ENCODE measurements at places on chromosomes 3 and 15. TPM values are rescaled to one million over a fixed set of nuclear protein-coding genes. Genes with fewer than 3 reads are reported as not detected.

- no peaks in the 10 kb centered on the region for H3K4me1 ChIP-seq
- H3K27ac ChIP-seq, result no peak overlapping the region
- no peak for DNase-seq
- no peaks in the 10 kb centered on the region for H3K36me3 ChIP-seq
- no peak overlapping the region for H3K4me3 ChIP-seq
Observed at GRCh38 chr3:161700998-161701397, 204.4 kb downstream of the OTOL1 start.

DNA sequence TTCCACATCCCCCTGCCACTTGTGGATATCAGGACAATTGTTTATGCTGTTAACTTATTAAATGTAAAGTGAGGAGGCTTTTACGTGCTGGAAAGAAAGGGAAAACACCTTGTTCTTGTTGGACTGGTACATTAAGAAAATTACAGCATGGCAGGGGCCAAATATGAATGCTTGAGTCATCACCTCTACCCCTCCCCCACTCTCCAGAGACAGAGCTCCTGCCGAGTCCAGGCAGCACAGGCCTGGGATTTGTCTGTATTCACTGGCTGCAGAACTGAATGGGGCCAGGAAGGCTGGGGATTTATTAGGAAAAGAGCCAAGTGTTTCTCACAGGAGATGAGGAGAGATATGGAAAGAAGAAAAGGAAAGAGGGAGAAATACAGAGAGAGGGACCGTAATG, 308.9 kb downstream of the EPHB1 start:
- DNase-seq, result no peak
- H3K4me1 ChIP-seq, result no peaks in the 10 kb centered on the region
- H3K27ac ChIP-seq, result no peak overlapping the region
- no peaks in the 10 kb centered on the region for H3K27me3 ChIP-seq
- H3K36me3 ChIP-seq, result no peaks in the 10 kb centered on the region

- no peak for DNase-seq
- H3K27ac ChIP-seq, result no peak overlapping the region
- no peaks in the 10 kb centered on the region for H3K27me3 ChIP-seq
- H3K4me3 ChIP-seq, result no peak overlapping the region
- no peaks in the 10 kb centered on the region for H3K4me1 ChIP-seq
Observed at GRCh38 chr3:179872842-179873241, 163.9 kb downstream of the PEX5L start.

GRCh38 chr3:72821161-72821781, 27.0 kb downstream of the SHQ1 start:
- no peaks in the 10 kb centered on the region for H3K27me3 ChIP-seq
- no peak overlapping the region for H3K27ac ChIP-seq
- peaks cover 24% of the 10 kb centered on the region for H3K4me1 ChIP-seq
- H3K4me3 ChIP-seq, result no peak overlapping the region
- H3K36me3 ChIP-seq, result peaks cover 10% of the 10 kb centered on the region
- DNase-seq, result no peak

The LYSMD2 gene
- 20.6 TPM for total RNA-seq

- no peak overlapping the region for H3K27ac ChIP-seq
- H3K36me3 ChIP-seq, result no peaks in the 10 kb centered on the region
- H3K4me1 ChIP-seq, result no peaks in the 10 kb centered on the region
Observed at GRCh38 chr3:29718661-29719065, 437.8 kb downstream of the RBMS3 start.

- no peaks in the 10 kb centered on the region for H3K27me3 ChIP-seq
- H3K4me1 ChIP-seq, result peaks cover 55% of the 10 kb centered on the region
- peaks cover 36% of the 10 kb centered on the region for H3K36me3 ChIP-seq
- DNase-seq, result no peak
- H3K4me3 ChIP-seq, result no peak overlapping the region
Observed at GRCh38 chr15:68788264-68788624, 32.5 kb downstream of the ANP32A start.

GRCh38 chr3:129326138-129326537, 47.5 kb downstream of the HMCES start:
- DNase-seq, result no peak
- no peaks in the 10 kb centered on the region for H3K27me3 ChIP-seq
- H3K27ac ChIP-seq, result no peak overlapping the region

DNA sequence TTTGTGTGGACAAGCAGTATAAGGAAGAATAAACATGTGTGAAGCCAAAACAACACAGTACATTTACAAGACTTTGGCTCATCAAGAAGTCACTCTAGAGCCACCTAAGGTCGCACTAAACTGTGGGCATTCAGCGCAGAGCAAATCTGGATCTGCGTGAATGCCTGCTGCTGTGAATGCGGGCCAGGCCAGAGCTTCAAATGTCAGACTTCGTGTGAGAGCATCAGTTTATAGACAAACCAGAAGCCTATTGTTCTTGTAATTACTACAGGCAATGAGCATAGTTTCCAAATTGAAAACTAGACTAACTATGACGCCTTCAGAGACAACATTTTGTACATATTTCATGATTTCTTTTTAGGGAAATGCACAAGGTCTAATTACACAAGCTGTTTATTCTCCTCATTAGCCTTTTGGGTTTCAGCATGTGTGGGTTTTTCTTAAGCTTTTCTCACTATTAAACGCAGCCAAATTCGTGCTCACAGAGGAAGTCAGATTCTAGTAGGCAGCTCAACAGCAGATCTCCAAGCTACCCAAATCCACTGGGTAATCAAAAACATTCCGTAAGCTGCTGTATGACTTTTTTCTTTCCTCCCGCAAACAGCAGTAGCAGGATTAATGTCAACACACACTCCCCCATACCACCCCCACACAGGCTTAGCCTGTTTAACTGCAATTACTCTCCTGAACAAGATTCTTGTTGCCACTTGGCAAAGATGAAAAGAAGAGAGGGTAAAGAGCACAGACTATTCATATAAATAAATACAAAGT, 84.5 kb upstream of the SETMAR start:
- H3K27me3 ChIP-seq, result no peaks in the 10 kb centered on the region
- H3K4me1 ChIP-seq, result no peaks in the 10 kb centered on the region
- H3K27ac ChIP-seq, result no peak overlapping the region
- no peak overlapping the region for H3K4me3 ChIP-seq
- H3K36me3 ChIP-seq, result no peaks in the 10 kb centered on the region

- no peaks in the 10 kb centered on the region for H3K36me3 ChIP-seq
- no peak for DNase-seq
- no peak overlapping the region for H3K27ac ChIP-seq
- H3K4me1 ChIP-seq, result no peaks in the 10 kb centered on the region
- no peak overlapping the region for H3K4me3 ChIP-seq
Observed at GRCh38 chr3:116340680-116341216, 104.5 kb downstream of the LSAMP start.

The ATR gene
- 23.0 TPM for total RNA-seq

- H3K4me1 ChIP-seq, result no peaks in the 10 kb centered on the region
- H3K27ac ChIP-seq, result no peak overlapping the region
- DNase-seq, result no peak
- H3K36me3 ChIP-seq, result no peaks in the 10 kb centered on the region
Observed at GRCh38 chr3:12471241-12471640, 13.0 kb upstream of the TSEN2 start.

DNA sequence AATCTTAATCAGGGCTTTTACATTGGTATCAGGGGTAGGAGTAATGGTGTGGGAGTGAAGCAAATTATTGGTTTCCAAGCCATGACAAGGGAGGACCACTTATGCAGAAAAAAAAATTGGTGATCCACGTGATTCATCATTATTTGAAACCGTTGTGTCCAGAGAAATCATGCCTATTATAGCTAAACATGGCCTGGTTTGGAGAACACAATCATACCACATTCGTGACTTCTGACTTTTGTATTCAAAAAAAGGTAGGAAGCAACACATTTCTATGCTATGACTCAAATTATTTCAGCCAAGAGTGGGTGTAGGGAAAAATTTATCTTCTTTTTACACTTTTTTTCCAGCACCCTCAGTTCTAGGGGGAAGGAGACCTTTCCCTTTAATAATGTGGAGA, 924.3 kb upstream of the GBE1 start:
- H3K27me3 ChIP-seq, result no peaks in the 10 kb centered on the region
- no peaks in the 10 kb centered on the region for H3K4me1 ChIP-seq
- no peaks in the 10 kb centered on the region for H3K36me3 ChIP-seq
- H3K27ac ChIP-seq, result no peak overlapping the region
- DNase-seq, result no peak

The SLC9C1 gene
- total RNA-seq, result not detected

- no peaks in the 10 kb centered on the region for H3K27me3 ChIP-seq
- no peak for DNase-seq
- no peak overlapping the region for H3K4me3 ChIP-seq
Observed at GRCh38 chr3:149620291-149621020, 37.4 kb downstream of the WWTR1 start.

The CAMKV gene
- total RNA-seq, result not detected

GRCh38 chr3:373193-373779, 176.7 kb downstream of the CHL1 start:
- DNase-seq, result no peak
- H3K36me3 ChIP-seq, result no peaks in the 10 kb centered on the region

The SOX2 gene
- total RNA-seq, result 0.20 TPM

GRCh38 chr15:100097342-100098127, 244.2 kb downstream of the ADAMTS17 start:
- H3K4me3 ChIP-seq, result no peak overlapping the region
- no peak overlapping the region for H3K27ac ChIP-seq
- DNase-seq, result no peak
- H3K27me3 ChIP-seq, result no peaks in the 10 kb centered on the region

- no peak for DNase-seq
- no peaks in the 10 kb centered on the region for H3K4me1 ChIP-seq
- H3K36me3 ChIP-seq, result no peaks in the 10 kb centered on the region
- H3K27me3 ChIP-seq, result no peaks in the 10 kb centered on the region
- no peak overlapping the region for H3K27ac ChIP-seq
Observed at GRCh38 chr15:74523982-74524381, 17.0 kb upstream of the ARID3B start.

The CLDN11 gene
- total RNA-seq, result 11.7 TPM

DNA sequence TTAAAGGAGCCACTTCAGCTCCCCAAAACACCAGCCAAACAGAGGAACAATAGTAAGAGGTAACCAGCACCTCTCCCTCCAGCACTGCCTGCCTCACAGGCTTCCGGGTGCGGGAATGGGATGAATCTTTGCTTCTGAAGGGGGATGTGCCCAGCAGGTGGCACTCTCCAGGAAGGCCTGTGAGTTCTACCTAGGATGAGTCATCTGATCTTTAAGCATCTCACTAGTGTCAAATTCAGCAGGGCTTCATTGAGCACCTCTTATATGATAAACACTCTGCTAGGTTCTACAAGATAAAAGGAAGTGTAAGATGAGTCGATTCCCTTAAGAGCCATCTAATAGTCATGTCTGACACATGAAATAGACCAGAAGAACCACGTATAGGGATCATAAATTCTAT, 237.4 kb upstream of the UMPS start:
- no peak for DNase-seq
- no peak overlapping the region for H3K4me3 ChIP-seq
- no peaks in the 10 kb centered on the region for H3K4me1 ChIP-seq
- no peaks in the 10 kb centered on the region for H3K36me3 ChIP-seq

The DCUN1D1 gene
- total RNA-seq, result 49.9 TPM

The AHSG gene
- not detected for total RNA-seq

DNA sequence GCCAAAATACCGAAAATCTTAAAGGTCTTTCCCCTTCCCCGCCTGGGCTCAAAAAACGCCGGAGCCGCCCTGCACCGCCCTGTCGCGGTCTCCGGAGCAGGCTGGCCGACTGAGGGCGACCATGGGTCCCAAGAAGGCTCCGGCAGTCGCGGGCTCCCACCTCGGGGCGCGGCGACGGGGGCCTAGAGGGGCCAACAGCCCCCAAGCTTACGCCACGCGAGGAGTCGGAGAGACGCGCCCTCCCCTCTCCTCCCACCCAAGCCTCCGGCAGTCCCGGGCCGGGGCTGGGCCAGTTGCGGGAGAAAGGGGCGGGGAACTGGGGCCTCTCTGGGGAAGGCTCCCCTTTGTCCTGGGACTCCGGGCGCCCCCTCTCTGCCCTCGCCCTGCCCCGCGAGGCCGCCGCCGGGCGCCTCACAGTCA, 69.2 kb downstream of the GOLGA8B start:
- H3K4me1 ChIP-seq, result peaks cover 5% of the 10 kb centered on the region
- peaks cover 4% of the 10 kb centered on the region for H3K27me3 ChIP-seq
- peak overlapping the region; percentile 51 for H3K27ac ChIP-seq
- peak overlapping the region; percentile 71 for H3K4me3 ChIP-seq
- DNase-seq, result no peak
- H3K36me3 ChIP-seq, result no peaks in the 10 kb centered on the region

- no peak overlapping the region for H3K27ac ChIP-seq
- H3K27me3 ChIP-seq, result no peaks in the 10 kb centered on the region
- H3K36me3 ChIP-seq, result no peaks in the 10 kb centered on the region
- no peak overlapping the region for H3K4me3 ChIP-seq
Observed at GRCh38 chr3:123287051-123287961, 85.6 kb downstream of the SEC22A start.

DNA sequence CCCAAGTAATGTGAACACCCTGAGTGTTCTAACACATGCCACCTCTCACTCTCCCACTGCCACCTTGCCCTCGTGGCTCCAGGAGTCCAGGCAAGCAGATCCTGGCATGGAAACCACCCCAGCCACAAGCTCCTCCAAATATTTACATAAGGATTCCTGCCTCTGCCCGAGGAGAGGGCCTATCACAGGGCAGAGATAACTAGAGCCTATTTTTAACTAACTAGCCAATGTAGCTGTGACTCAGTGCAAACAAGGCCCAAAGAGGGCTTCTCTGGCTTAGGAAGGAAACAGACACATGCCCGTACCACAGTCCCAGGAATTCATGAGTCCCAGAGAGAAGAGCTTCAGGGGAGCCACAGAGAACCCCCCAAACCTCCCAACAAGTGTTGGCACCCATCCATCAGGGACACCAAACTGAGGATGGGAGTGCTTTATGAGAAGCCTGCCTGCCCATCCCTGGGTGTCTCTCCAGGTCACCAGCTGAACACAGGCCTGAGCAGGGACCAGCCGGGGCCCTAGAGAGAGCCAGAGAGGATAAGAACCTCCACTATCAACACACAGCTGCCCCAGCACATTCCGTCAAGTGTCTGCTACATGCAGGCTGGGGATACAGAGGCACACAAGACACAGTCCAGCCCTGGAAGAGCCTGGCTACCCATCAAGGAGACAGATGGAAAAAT, 9.2 kb downstream of the FYCO1 start:
- peaks cover 32% of the 10 kb centered on the region for H3K36me3 ChIP-seq
- no peaks in the 10 kb centered on the region for H3K27me3 ChIP-seq
- H3K4me3 ChIP-seq, result no peak overlapping the region
- H3K27ac ChIP-seq, result peak overlapping the region; percentile 63
- peaks cover 53% of the 10 kb centered on the region for H3K4me1 ChIP-seq

The RPL22L1 gene
- total RNA-seq, result 33.1 TPM

DNA sequence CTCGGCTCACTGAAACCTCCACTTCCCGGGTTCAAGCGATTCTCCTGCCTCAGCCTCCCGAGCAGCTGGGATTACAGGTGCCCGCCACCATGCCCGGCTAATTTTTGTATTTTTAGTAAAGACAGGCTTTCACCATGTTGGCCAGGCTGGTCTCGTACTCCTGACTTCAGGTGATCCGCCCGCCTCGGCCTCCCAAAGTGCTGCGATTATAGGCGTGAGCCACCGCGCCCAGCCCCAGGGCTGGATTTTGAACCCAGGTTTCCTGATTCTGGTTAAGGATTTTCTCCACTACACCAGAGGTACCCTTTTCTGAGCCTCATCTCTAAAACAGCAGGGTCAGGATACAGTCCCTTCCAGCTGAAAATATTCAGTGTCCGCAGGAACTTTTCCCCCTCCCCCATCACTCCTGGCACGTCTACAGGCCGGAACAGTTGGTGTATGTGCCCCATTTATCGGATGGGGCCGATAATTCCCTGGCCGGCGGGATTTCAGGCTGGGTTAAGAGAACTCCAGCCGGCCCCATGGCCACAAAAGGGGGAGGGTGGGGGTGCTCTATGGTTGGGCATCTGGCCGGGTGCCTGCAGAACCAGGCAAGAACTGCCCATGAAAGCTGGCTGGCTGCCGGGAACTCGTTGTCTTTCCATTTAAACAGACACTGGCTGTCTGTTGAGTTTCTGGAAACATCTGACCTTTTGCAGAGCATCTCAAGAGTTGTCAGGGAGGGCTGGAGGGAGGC, 26.8 kb upstream of the SEMA4B start:
- H3K4me1 ChIP-seq, result peaks cover 12% of the 10 kb centered on the region
- H3K36me3 ChIP-seq, result no peaks in the 10 kb centered on the region
- no peak overlapping the region for H3K4me3 ChIP-seq
- no peaks in the 10 kb centered on the region for H3K27me3 ChIP-seq
